ENCODE measurements at places on chromosomes 7 and 10.

DNA sequence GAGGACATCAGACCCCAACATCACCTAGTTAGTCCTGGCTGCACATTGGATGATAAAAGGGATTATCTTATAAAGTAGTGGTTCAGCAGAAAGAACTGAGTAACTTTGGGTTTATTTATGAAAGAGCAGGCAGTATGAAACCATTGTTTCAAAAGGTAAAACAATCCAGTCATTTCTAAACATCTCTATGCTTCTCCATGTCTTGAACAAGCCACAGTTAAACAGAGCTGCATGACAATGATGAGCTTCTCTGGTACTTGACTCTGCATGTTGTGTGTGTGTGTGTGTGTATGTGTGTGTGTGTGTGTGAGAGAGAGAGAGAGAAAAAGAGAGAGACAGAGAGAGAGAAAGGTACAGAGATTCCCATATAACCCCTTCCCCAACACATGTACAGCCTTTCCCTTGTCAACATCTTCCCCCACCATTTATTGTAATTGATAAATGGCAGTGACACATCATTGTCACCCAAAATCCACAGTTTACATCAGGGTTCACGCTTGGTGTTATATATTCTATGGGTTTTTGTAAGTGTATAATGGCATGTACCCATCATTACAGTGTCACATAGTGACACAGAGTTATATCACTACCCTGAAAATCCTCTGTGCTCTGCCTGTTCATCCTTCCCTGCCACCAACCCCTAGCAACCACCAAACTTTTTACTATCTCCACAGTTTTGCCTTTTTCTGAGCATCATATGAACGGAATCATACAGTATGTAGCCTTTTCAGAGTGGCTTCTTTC, 32.8 kb upstream of the SLC18A3 start:
- no peak for DNase-seq

GRCh38 chr10:92839191-92840085, 8.9 kb upstream of the EXOC6 start:
- no peak for DNase-seq

- DNase-seq, result no peak
Measured at GRCh38 chr7:154676422-154677073, 326.4 kb downstream of the PAXIP1 start.

DNA sequence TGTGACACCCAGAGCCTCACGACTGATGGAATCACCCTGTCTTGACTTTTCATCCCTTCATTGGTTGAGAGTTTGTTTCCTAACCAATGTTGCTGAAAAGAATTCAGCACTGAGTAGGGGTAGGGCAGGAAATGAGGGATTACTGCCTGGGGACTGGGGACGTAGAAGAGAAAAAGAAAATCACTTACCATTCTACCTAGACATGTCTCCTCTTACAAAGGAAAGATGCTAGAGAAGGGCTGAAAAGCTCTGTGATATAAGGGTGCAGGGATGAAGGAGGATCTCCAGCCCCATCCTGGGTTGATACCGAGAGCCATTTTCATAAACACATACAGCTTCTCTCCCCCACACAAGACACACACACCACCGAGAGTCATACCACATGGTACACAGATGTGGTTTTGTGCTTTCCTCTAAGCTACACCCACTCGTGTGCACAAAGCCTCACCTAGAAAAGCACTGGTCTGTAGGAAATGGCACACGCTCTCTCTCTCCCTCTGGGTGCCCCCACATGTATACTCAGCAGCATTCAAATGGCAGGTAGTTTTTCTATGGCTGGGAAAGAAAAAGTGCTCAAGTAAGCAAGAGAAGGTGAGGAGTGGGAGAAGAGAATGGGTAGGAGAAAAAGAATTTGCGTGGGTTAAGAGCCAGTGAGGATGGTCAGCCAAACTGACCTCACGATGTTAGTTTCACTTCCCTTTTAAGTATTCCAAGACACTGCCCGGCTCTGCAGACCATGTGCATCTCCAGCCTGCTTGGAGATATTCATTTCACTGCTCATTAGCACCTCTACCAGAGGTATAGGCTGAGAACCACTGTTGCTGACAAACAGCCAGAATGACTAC, 85.8 kb downstream of the CALD1 start:
- DNase-seq, result no peak

DNA sequence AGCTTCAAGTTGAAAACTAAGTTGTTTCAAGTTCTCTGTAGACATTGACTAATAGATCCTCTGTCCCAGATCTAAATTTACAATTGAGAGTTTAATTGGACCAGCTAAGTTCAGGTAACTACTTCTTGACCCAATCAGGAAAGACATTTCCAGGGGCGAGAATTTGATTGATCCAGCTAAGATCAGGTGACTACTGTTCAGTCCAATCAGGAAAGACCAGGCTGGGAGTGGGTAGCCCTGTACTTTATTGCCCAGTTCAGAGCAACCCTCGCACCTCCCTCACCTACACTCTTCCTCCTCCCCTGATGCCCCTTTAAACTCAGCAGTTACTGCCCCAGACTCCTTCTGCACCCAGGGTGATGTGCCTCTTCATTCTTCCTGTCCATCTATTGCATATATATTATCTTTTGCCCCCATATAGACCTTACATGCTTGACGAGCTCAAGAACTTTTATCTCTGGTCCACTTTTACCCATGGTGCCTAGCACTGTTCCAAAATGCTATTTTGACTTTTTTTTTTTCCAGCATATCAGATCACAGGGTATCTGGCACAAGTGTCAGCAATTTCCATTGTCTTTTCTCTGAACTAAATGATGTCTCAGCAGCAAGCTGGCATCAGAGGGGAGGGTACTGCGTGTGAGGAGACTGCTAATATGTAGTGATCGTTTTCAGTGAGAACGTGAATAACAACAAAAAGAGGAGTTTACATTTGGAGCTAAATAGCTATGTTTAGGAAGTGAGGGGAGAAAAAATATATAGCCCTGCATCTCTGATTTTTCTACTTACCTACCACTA, 169.4 kb downstream of the KIAA1217 start:
- DNase-seq, result no peak

GRCh38 chr7:156019308-156019707, 207.0 kb upstream of the SHH start:
- peak; percentile 11 for DNase-seq

- DNase-seq, result no peak
Measured at GRCh38 chr7:23410446-23411183, 59.7 kb downstream of the IGF2BP3 start.

GRCh38 chr7:30379131-30379530, 94.7 kb downstream of the ZNRF2 start:
- no peak for DNase-seq

DNA sequence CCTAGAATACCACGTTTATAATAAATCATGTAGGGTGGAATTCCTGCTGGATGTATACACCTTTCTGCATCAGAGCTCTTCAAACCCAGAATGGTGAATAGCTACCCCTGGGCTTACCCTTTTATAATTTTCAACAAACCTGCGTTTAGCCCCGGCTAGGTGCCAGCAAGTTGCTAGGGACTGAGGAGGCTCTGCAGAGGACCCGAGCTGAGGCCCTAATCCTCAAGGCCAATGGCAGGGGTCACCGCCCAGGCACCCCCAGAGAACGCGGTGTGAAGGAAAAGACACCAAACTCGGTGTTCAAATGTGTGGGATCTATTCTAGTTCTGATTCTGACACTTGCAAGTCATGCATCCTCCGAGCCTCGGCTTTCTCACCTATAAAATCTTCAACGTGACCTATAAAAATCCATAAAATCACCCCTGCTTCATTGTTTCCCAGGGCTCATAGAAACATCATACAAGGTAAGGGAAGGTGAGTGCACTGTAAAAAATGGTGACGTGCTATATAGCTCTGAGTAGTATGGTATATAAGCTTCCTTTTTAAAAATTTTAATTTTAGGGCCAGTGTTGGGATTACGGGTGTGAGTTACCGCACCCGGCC, 2.5 kb upstream of the ANXA11 start:
- DNase-seq, result no peak

DNA sequence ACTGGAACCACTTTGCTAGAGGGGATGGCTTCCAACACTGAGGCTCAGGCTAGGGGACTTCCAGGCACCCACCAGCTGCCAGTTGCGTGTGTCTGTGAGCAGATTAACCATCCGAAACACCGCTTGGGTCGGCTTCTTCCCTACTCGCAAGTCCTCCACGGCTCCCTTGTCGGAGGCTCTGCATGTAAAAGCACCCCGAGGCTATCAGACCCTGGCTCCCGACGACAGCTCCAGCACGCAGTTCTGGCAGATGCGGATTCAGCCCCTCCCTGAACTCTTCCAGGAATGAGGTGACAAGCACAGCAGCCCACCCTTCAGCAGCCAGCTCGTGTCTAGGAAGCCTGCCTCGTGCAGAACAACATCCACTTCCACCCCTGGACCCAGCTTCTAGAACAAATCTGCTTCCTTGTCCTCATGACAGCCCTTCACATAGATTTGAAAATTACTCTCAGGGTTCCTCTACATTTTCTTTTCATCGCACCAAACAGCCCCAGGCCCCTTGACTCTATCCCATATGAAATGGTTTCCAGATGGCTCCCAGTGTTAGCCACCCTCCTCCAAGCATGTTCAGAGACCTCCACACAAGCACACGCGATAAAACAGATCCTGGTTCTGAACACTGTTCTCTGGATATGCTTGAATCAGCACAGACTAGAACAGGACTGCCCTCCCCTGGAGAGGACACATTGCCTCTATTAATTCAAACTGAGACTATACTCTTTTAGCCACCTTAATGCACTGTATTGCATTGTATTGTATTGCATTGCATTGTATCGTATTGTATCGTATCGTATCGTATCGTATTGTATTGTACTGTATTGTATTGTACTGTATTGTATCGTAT, 44.6 kb downstream of the SLIT1 start:
- DNase-seq, result no peak

DNA sequence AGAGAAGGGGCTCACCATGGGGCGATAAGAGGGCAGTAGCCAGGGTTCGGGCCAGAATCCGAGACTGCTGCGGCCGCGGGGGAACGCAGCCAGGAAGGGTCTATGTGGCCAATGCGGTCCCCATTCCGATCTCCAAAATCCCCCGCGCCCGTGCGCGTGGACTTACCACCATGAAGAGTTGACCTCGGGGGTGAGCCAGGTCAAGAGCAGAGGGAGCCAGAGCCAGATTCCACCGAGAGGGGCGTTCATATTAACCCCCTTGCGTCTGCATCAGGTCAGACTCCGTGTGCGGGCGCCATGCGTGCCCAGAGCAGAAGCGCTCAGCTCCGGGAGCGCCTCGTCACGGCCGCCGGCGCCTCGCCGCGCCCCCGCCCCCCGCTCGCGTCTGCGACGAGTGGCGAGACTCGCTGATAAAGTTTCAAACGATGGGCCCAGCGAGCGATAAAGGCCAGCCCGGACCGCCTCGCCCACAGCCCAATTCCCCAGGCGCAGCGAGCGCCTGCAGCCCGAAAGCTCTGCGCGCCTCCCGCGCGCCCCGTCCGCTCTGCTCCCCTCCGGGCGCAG, at the start of gene WNT2:
Gene WNT2 (minus strand): TSS at position 318 of the 564 bp plus-strand sequence. CDS start 69 bp downstream, at position 249.
- DNase-seq, result no peak

DNA sequence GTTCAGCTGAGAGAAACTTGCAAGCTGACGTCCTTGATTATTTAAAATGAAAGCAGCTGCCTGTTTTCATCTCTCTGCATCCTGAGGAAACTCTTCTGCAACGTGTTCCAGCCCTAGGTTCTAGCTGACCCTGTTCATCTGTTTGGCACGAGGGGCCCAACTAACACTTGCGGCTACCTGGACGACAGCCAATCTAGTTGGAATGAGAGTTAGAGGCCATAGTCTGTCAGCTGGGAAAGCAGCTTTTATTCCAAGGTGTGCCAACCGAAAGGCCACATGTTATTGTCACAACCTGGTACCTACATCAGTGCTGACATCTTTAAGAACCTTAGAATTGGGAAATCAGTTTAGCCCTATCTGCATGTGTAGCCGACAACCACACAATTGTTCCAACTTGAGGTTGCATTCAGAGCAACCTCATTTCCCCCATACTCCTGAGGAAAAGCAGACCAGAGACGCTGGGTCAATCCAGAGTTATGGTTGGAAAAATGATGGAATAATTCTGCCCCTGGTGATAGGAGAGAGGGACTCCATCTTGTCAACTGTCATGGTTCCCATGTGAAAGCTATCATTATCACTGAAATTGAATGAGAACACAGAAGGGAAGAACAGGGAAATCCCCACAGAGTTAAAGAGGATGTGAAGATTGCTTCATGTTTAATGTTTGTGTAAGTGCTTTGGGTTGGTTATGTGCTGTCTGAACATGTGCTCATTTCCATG, 121.6 kb downstream of the EGFR start:
- DNase-seq, result no peak

- no peak for DNase-seq
Measured at GRCh38 chr10:70191161-70191971, 21.1 kb upstream of the SAR1A start.

GRCh38 chr7:133649593-133649992, 396.7 kb downstream of the EXOC4 start:
- DNase-seq, result no peak

- DNase-seq, result no peak
Measured at GRCh38 chr10:61901829-61902444, 438 bp downstream of the ARID5B start.

DNA sequence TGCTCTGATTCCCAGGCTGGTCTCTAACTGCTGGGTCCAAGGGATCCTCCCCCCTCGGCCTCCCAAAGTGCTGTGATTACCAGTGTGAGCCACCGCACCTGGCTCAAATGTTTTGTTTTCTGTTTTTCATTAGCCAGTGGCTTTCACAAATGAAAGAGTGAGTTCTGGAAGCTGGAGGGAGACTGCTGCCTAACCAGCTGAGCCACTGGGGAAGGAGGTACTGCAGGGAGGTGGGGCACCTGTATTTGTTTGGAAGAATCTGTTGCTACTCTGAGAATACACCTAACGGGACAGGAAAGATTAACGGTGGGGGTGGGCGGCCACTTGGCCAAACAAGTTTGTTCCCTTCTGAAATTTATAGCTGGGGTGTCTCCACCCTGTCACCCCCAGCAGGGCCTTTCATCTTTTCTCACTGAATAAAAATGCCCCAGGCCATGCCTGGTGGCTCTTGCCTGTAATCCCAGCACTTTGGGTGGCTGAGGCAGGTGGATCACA, 4.7 kb downstream of the STOX1 start:
- DNase-seq, result no peak

DNA sequence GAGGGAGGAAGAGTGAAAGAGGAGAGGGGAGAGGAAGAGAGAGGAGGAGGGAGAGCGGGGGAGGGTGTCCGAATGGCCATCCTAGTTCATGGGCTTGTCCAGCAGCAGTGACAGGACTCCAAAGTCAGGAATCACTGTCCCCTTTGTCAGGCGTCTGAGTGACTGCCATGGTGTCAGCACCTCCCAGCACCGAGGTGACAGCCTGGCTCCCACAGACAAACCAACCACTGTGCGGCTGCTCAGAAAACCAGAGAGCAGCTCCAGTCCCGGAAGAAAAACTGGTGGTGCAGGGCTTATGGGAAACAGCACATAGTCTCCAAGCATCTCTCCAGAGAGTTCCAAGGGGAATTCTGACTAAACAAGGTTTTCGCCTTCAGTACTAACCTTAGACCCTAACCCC, 18.9 kb upstream of the FGFR2 start:
- no peak for DNase-seq

- DNase-seq, result no peak
Measured at GRCh38 chr10:72258617-72259016, 15.1 kb upstream of the DDIT4 start.
